ENCODE measurements at places on chromosomes 16 and 17.

DNA sequence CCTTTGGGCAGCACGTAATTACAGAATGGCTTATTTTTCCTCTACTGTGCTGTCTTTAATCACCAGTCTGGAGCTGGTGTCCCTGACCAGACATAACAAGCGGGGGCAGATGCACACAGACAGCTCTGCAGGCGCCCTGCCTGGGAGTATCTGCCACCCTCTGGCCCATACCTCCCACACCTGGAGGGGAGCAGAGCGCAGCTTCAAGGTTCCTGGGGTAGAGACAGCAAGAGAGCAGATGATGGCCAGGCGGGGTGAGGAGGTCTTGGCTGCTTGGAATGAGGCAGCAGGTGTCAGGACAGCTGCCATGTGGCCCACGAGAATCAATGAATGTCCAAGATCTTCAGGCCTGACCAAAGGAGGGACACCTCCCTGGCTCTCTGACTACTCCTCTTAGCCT is 23.8 kb downstream of the TMEM94 start:
- H3K4me1 ChIP-seq, result peaks cover 4% of the 10 kb centered on the region
- no peak overlapping the region for H3K4me3 ChIP-seq
- no peak overlapping the region for H3K27ac ChIP-seq
- DNase-seq, result no peak

DNA sequence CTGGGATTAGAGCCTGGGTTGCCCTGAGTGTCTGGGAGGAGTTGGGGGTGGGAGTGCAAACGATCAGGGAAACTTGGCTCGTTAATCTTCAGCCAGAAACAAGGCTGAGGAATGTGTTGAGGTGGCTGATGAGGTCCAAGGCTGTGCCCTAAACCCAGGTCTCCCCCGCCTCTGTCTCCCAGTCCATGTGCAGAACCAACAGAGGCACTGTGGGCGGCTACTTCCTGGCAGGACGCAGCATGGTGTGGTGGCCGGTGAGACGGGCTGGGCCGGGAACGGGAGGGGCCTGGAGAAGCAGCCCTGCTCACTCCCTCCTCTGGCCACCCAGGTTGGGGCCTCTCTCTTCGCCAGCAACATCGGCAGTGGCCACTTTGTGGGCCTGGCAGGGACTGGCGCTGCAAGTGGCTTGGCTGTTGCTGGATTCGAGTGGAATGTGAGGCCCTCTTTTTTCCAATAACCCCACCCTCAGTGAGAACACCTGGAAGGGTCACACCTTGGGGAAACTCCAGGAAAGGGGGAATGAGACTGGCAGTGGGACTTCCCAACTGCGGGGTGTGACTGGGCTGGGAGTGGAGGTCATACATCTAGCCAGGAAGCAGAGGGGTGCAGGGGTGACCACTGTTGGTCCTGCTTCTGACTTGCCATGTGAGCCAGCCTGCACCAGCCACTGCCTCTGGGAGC is 1.7 kb downstream of the SLC5A2 start:
- H3K4me3 ChIP-seq, result no peak overlapping the region
- no peak for DNase-seq
- H3K4me1 ChIP-seq, result peaks cover 2% of the 10 kb centered on the region
- no peak overlapping the region for H3K27ac ChIP-seq
- no peaks in the 10 kb centered on the region for H3K36me3 ChIP-seq

GRCh38 chr17:59284317-59284716 is 47.1 kb upstream of the YPEL2 start:
- peaks cover 4% of the 10 kb centered on the region for H3K4me1 ChIP-seq
- no peak overlapping the region for H3K27ac ChIP-seq
- no peak for DNase-seq
- H3K27me3 ChIP-seq, result no peaks in the 10 kb centered on the region
- no peak overlapping the region for H3K4me3 ChIP-seq
- no peaks in the 10 kb centered on the region for H3K36me3 ChIP-seq

GRCh38 chr17:69093279-69093789 is 32.6 kb upstream of the ABCA9 start:
- DNase-seq, result no peak
- peaks cover 4% of the 10 kb centered on the region for H3K4me1 ChIP-seq
- no peaks in the 10 kb centered on the region for H3K36me3 ChIP-seq

DNA sequence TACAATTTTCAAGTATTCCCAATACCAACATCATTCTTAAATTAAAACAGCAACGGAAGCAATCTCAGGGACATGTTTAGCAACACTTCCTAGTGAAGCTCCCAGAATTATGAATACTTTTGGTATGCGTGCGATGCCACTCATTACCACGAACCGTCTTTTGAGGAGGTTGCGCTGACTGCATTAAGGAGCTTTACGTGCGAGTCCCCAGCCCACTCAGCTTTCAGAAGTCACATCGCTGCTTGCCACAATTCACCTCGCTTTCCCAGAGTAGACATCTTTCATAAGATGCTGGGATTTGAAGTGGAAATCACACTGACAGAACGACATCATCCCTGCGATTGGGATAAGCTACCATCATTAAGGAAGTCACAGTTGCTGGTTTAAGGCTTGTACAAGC is 441.6 kb upstream of the HSBP1 start:
- no peak for DNase-seq
- H3K27ac ChIP-seq, result no peak overlapping the region
- H3K4me3 ChIP-seq, result no peak overlapping the region
- H3K4me1 ChIP-seq, result no peaks in the 10 kb centered on the region
- H3K27me3 ChIP-seq, result no peaks in the 10 kb centered on the region

DNA sequence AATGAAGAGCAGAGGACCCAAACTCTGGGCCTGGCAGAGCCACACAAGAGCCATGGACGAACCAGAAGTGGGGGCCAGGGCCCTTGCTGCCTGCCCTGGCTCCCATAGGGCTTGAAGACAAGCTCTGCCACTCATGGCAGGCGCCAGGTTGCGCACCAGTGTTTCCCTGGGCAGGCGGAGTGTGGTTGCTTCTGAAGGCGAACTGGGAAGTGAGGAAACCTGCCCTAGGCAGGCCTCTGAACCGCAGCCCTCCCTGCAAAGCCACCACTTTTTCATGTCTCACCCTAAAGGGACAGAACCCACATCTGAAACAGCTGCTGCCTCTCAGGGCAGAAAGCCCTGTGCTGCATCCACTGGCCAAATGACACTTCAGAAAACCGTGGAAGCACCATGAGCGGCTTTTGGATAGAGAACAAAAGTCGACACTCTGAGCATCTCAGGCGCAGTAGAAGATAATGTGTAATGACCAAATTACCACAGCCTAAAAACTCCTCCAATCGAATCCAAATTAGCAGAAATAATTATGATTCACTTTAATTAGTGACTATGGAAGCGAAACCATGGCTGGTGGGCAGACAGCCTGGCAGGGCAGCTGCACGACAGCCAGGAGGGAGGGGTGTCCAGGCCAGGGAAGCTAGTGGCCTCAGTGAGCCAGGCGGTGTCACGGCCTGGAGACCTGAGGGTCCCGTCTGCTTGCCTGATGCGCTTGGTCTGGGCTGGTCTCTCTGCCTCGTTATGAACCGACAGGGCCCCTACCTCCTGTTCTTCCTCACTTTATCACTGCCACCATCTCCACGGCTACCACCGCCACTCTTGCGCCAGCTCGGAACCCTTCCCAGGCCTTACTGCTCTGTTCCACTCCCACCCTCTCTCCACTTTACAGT is 59.1 kb downstream of the PRMT7 start:
- peaks cover 46% of the 10 kb centered on the region for H3K27me3 ChIP-seq
- no peaks in the 10 kb centered on the region for H3K36me3 ChIP-seq
- H3K4me1 ChIP-seq, result peaks cover 33% of the 10 kb centered on the region
- H3K4me3 ChIP-seq, result peak overlapping the region; percentile 43

DNA sequence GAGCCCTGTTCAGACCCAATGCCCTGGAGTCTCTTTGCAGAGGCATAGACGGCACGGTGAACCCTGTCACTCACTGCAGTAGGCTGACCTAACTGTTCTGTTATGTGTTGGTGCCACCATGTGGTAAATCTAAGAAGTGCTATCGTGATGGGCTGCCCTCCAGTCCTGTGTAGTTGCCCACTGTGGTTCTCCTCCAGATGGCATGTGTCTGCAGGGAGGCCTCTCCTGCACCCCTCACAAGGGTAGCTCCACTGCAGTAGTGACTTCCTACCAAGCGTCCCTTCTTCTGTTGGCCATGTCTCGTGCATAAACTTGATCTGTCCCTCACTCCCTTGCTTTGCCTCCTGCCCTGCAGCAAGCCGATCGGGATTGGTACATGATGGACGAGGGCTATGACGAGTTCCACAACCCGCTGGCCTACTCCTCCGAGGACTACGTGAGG is 5.8 kb downstream of the DHX38 start:
- no peaks in the 10 kb centered on the region for H3K27me3 ChIP-seq
- H3K4me3 ChIP-seq, result no peak overlapping the region
- peaks cover 20% of the 10 kb centered on the region for H3K4me1 ChIP-seq

GRCh38 chr16:15928261-15929104 is 20.9 kb upstream of the ABCC1 start:
- peaks cover 4% of the 10 kb centered on the region for H3K27me3 ChIP-seq
- no peaks in the 10 kb centered on the region for H3K36me3 ChIP-seq
- H3K4me3 ChIP-seq, result no peak overlapping the region
- DNase-seq, result no peak
- H3K4me1 ChIP-seq, result no peaks in the 10 kb centered on the region

GRCh38 chr16:4909825-4910224 is 27.1 kb downstream of the PPL start:
- H3K4me1 ChIP-seq, result no peaks in the 10 kb centered on the region
- no peak overlapping the region for H3K4me3 ChIP-seq
- no peak for DNase-seq
- H3K27ac ChIP-seq, result no peak overlapping the region
- H3K36me3 ChIP-seq, result no peaks in the 10 kb centered on the region

GRCh38 chr16:84266451-84266850 is 26.6 kb upstream of the KCNG4 start:
- H3K4me3 ChIP-seq, result no peak overlapping the region
- DNase-seq, result peak; percentile 73
- no peak overlapping the region for H3K27ac ChIP-seq
- H3K36me3 ChIP-seq, result no peaks in the 10 kb centered on the region

DNA sequence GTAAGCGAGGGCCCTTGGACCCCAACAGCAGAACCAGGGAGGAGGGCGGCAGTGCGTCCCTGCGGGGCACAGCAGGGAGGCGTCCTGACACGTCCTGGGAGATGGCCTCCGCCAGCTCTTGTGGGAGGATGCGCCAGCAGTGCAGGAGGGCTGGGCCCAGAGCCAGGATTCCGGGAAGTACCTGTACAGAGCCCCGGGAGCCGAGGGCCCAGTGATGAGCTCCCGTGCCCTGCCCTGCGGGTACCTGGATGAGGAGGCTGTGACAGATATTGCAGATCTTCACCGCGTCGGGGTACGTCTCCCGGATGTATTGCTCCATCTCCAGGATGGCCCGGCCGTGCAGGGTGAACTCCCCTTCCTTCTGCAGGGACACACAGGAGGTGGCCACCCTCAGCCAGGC is 23.1 kb downstream of the KDM8 start:
- no peaks in the 10 kb centered on the region for H3K27me3 ChIP-seq
- H3K4me3 ChIP-seq, result no peak overlapping the region
- no peak for DNase-seq

All from activated CD4-positive, alpha-beta T cell treated with anti-CD3 and anti-CD28 coated beads, Interleukin-2, amount 10 ng/mL, durations not matched to agents 24 days and 14 days (primary cell).